ENCODE measurements at places on chromosomes 12 and 14.

DNA sequence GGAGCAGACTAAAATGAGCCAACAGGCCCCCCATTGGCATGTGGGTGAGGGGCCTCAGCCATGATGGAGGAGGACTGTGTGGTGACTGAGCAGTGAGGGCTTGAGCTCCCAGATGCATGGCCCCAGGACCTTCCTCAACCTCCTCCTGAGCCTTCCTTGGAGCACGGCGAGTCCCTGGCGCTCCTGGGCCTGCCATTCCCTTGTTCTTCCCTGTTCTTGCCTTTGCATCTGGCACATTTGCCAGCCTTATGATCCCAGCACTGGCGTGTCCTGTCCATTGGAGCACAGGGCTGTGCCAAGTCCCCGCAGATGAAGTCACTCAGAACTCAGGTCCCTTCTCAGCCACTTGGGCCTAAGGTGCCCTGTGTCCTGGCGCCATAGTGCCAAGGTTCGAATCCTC lies 40.3 kb upstream of the MEG3 start:
- no peak for DNase-seq

DNA sequence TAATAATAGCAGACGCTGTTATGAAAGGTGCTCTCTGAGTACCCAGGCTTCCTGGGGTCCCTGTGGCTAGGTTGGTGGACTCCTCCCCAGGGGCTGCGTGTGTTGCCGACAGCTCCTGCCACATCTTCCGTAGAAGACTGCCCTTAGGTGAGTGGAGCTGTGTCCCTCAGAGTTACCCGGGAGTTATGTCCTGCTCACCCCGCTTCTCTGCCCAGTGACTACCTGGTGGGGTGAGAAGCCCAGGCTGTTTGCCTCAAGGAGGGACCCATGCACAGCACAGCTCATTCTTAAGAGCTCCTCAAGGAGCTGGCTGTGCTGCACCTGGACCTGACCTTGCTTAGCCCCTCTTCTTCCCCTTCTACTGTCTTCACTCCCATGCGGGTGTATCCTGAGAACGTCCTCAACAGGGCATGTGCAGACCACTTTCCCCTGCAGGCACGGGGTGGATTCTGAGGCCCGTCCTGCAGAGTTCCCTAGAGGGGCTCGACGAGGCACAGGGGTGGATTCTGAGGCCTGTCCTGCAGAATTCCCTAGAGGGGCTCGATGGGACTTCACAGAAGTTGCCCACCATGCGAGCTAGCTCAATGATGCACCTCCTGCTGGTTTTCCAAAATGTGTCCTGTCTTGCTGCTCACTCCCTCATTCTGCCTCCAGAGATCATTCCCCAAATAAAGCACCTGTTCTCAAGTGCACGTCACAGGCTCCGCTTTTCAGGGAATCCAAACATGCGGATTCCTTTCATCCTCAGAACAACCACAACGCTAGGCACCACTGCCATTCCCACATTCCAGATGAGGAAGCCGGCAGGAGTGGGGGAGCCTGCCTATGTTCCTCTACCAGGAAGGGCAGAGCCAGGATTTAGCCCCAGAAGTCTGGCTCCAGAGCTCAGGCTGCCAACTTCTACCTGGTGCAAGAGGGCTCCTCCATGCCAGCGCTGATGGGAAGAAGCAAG lies 231.9 kb downstream of the GLT1D1 start:
- DNase-seq: no peak

GRCh38 chr14:94517248-94517640 lies 8.0 kb upstream of the SERPINA12 start:
- DNase-seq: no peak

GRCh38 chr12:2691006-2691344 lies 103.8 kb upstream of the FKBP4 start:
- no peak for DNase-seq

DNA sequence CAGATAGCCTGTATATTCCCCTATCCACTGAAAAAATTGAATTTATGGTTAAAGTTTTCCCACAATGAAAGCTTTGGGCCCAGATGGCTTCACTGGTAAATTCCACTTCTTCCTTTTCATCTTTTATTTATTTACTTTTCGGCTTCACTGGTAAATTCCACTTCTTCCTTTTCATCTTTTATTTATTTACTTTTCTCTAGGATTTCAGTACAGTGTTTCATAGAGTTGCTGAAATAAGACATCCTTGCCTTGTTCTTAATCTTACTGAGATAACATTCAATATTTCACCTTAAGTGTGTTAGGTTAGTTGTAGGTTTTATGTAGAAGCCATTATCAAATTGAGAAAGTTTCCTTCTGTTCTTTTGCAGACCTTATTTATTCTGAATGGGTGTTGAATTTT lies 18.9 kb upstream of the KLRG1 start:
- DNase-seq: no peak

DNA sequence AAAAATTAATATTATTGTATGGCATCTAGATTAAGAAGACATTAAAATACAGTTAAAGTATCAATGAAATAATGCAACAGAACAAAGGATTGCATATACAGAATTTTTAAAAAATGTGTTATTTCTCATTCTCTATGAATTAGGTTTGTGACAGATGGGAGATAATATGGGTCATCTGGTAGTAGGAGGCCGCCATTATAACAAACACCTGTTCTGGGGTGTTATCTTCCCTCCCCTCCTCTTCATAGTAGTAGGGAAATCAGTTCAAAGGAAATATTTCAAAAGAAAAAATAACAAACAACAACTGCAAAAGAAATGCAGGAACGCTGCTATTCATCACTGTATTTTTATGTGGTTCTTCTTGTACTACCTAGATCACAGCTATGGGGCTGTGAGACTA lies 187.0 kb upstream of the ATP2B1 start:
- DNase-seq: no peak

- DNase-seq: no peak
Measured at GRCh38 chr12:230925-231671, 17.1 kb upstream of the SLC6A12 start.

Measured in amniotic stem cell (primary cell).